ENCODE measurements at places on chromosomes 16 and 17. TPM values are rescaled to one million over a fixed set of nuclear protein-coding genes. Genes with fewer than 3 reads are reported as not detected.
A peak's percentile ranks its signal among the peaks of the same experiment; 100 is the strongest.

DNA sequence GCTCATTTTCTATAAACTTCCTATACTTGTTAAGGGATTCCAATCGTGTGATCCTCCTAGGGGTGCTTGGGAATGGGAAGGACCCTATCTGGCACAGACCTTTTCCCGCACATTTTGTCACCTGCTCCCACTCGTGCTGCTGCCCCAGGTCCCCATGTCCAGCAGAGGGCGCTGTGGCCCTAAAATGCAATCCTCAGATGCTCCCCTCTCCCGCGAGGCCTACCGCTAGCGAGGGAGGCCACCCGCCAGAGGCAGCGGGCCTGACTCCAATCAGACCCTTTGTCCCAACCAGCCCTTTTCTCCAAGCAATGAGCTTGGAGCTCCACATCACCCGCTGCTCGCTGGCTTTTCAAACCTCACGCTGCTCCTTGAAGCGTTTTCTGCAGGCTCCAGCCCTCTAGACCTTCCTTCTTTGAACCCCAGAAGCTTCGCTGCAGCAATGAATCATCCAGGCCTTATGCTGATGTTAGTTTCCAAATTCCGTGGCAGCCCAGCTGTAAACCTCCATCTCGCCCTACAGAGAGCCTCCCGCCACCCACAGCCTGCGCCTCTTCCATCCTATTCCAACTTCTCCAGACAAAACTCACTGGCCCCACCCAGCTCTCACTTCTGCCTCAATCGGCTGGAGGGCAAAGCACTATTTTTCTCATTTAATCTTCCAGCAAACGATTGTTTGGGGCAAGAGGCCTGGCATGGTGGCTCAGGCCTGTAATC lies 23.6 kb upstream of the FZD2 start:
- H3K27me3 ChIP-seq, result peaks cover 2% of the 10 kb centered on the region
- H3K4me3 ChIP-seq, result peak overlapping the region; percentile 0
- H3K4me1 ChIP-seq, result peaks cover 9% of the 10 kb centered on the region
- H3K27ac ChIP-seq, result no peak overlapping the region

DNA sequence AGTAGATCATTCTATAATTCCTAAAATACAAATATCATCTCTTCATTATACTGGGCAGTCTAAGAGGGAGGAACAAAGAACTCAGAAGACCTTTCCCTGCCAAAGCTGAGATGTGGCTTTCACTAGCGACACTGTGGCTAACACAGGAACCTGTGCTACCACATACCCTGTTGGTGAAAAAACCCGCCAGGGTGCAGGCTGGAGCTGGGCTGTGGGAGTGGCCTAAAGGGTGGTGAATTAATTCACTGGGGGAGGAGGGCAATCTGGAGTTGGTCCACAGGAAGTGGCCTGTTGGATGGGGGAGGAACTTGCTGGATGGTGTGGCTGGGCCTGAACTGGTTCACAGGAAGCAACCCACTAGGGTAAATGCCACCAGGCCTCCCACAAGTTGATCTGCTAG lies 7.4 kb downstream of the ZNF594 start:
- DNase-seq, result no peak
- H3K4me3 ChIP-seq, result no peak overlapping the region
- no peak overlapping the region for H3K27ac ChIP-seq
- H3K4me1 ChIP-seq, result no peaks in the 10 kb centered on the region
- peaks cover 28% of the 10 kb centered on the region for H3K27me3 ChIP-seq
- H3K36me3 ChIP-seq, result peaks cover 70% of the 10 kb centered on the region

GRCh38 chr16:79571065-79571902 lies 29.3 kb downstream of the MAF start:
- DNase-seq, result no peak
- no peak overlapping the region for H3K4me3 ChIP-seq
- H3K27ac ChIP-seq, result no peak overlapping the region
- H3K36me3 ChIP-seq, result no peaks in the 10 kb centered on the region

Gene RTN4RL1
- total RNA-seq, result 50.3 TPM

- peaks cover 2% of the 10 kb centered on the region for H3K27me3 ChIP-seq
- no peak overlapping the region for H3K27ac ChIP-seq
- H3K4me3 ChIP-seq, result no peak overlapping the region
- DNase-seq, result no peak
- peaks cover 4% of the 10 kb centered on the region for H3K4me1 ChIP-seq
- H3K36me3 ChIP-seq, result no peaks in the 10 kb centered on the region
Observed at GRCh38 chr17:62741290-62741689, 66.8 kb downstream of the MARCHF10 start.

Gene MMP28
- 0.49 TPM for total RNA-seq

DNA sequence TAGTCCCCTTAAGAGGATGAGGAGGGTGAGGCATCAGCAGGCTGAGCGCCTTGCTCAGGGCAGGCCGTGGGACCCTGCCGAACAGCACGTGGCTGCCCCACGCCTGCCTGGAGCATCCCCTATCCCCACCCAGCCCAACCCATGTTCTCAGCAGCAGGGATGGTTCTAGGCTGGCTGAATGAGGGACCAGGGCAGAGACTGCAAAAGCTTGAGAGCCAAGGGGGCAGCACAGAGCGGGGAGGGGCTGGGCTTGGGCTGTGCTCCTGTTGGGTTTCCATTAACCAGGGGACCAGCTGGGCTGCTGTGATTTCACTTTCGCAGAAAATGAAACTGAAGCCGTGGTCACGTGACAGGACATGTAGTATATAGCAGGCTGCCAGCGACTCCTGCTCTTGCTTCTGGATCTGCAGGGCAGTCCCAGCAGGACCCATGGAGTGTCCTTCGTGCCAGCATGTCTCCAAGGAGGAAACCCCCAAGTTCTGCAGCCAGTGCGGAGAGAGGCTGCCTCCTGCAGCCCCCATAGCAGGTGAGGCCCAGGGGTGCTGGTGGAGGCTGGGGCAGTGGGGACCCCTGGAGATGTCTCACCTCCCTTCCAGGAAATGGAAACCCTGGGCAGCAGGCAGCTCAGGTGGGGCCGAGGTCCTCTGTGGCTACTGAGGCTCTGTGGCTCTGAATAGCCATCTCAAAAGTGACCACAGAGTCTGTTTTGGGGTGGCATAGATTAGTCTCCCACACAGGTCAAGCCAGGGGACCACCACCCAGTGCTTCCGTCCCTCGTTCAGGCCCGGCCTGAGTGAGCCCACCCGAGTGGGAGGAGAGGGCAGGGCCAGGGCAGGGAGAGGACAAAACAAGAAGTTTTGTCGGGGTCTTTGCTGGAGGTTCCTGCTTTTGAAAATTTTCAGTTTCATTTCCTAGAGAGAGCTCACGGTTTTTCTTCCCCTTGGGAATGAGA lies 2.9 kb downstream of the RNF213 start:
- H3K4me3 ChIP-seq, result no peak overlapping the region
- H3K27me3 ChIP-seq, result peaks cover 4% of the 10 kb centered on the region
- peak; percentile 62 for DNase-seq
- no peaks in the 10 kb centered on the region for H3K36me3 ChIP-seq
- H3K4me1 ChIP-seq, result peaks cover 19% of the 10 kb centered on the region
